ENCODE measurements at places on chromosomes 16 and 17. TPM values are rescaled to one million over a fixed set of nuclear protein-coding genes. Genes with fewer than 3 reads are reported as not detected.
A peak's percentile ranks its signal among the peaks of the same experiment; 100 is the strongest.

- H3K4me3 ChIP-seq: no peak overlapping the region
- peaks cover 24% of the 10 kb centered on the region for H3K4me1 ChIP-seq
- H3K27ac ChIP-seq: no peak overlapping the region
Measured at GRCh38 chr16:2053211-2053610, 5.4 kb downstream of the TSC2 start.

CCDC40 gene
- total RNA-seq: 2.8 TPM

KRTAP9-2 gene
- not detected for total RNA-seq

GRCh38 chr16:2786061-2786825 lies 1.1 kb downstream of the PRSS33 start:
- H3K4me1 ChIP-seq: peaks cover 12% of the 10 kb centered on the region
- DNase-seq: no peak
- no peak overlapping the region for H3K4me3 ChIP-seq
- H3K27ac ChIP-seq: no peak overlapping the region
- H3K27me3 ChIP-seq: peaks cover 53% of the 10 kb centered on the region

WNT3 gene
- total RNA-seq: not detected

DNA sequence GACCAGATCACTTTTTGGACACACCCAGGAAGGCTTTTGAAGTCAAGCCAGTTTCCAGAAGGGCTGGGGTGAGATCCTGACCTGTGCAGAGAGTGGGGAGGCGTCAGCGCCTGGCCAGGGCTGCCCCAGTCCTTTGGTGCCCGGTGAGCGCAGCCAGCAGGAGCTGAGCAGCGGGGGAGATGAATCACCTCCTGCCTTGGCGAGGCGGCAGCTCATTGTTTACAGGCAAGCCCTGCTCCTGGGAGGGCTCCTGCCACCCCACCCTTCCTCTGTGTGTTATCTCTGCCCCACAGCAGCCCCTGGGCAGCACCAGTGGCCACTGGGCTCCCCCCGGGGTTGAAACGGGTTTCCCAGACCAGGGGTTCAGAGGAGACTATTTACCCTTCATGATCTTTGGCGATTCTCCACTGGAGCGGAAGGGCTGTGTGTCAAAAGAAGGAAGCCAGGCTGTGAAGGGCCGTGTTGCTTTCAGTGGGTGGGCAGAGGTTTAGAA lies 14.1 kb upstream of the ITGB4 start:
- no peaks in the 10 kb centered on the region for H3K27me3 ChIP-seq
- H3K36me3 ChIP-seq: no peaks in the 10 kb centered on the region
- H3K27ac ChIP-seq: peak overlapping the region; percentile 12

DNA sequence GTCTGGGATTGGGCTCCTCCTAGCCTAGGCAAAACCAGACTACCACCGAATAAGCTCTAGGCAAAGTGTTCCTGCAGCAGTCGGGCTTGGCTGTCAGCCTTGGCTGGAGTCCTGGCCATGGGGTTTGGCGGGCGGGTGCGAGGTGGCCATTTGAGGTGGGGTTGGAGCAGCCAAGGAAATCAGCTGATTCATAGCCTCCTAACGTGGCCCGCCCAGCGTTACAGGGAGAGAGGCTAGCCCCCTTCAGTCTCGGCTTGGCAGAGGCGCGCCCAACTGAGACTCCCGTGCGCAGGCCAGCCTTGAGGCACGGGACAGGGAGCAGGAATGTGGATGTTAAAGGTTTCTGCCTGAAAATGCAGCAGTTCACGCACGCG lies 1.9 kb downstream of the PMP22 start:
- peak overlapping the region; percentile 67 for H3K4me3 ChIP-seq
- H3K4me1 ChIP-seq: peaks cover 57% of the 10 kb centered on the region
- no peaks in the 10 kb centered on the region for H3K36me3 ChIP-seq
- H3K27ac ChIP-seq: peak overlapping the region; percentile 92
- DNase-seq: peak; percentile 77
- H3K27me3 ChIP-seq: peaks cover 8% of the 10 kb centered on the region

DNA sequence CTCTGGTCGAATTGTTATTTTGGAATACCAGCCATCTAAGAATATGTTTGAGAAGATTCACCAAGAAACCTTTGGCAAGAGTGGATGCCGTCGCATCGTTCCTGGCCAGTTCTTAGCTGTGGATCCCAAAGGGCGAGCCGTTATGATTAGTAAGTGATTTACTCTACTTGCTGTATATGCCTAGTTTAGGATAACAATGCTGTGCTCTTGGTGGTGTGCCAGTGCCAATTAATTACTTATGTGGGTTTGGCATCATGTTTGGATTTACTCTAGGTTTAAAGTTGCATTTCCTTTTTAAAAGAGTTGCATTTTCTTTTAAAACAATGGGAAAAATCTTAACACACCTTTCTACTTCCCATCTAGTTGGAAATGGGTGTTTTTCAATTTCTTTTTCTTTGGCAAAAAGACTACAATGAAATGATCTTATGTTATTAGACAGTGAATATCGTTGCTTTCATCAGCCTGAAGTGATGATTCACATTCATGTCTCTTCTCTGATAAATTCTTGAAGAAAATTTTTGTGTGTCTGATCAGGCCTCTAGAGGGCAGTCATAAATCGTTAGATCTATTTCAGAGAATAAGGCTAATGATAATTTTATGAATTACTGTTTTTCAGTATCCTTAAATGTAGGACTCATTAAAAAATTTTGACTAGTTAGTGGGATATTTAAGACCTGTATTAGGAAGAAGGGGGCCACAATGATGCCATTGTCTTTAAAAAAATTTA lies 5.6 kb downstream of the SF3B3 start:
- peaks cover 56% of the 10 kb centered on the region for H3K36me3 ChIP-seq
- no peak overlapping the region for H3K4me3 ChIP-seq
- no peak for DNase-seq

- H3K36me3 ChIP-seq: no peaks in the 10 kb centered on the region
- no peak overlapping the region for H3K27ac ChIP-seq
- peaks cover 28% of the 10 kb centered on the region for H3K4me1 ChIP-seq
- H3K4me3 ChIP-seq: no peak overlapping the region
Measured at GRCh38 chr16:67535201-67535600, 6.6 kb downstream of the RIPOR1 start.

DNA sequence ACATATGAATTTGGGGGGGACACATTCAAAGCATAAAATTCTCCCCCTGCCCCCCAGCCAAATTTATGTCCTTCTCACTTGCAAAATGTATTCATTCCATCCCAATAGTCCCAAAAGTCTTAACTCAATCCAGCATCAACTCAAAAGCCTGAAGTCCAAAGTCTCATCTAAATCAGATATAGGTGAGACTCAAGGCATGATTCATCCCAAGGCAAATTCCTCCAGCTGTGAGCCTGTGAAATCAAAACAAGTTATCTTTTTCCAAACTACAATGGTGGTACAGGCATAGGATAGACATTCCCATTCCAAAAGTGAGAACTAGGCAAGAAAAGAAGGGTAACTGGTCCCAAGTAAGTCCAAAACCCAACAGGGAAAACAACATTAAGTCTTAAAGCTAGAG lies 5.9 kb upstream of the GOSR2 start:
- no peak overlapping the region for H3K27ac ChIP-seq
- H3K36me3 ChIP-seq: no peaks in the 10 kb centered on the region
- H3K4me1 ChIP-seq: no peaks in the 10 kb centered on the region
- no peak overlapping the region for H3K4me3 ChIP-seq
- no peak for DNase-seq

- DNase-seq: no peak
- H3K4me3 ChIP-seq: no peak overlapping the region
- no peaks in the 10 kb centered on the region for H3K27me3 ChIP-seq
- no peaks in the 10 kb centered on the region for H3K36me3 ChIP-seq
- no peaks in the 10 kb centered on the region for H3K4me1 ChIP-seq
Measured at GRCh38 chr17:70636517-70637133, 467.3 kb downstream of the KCNJ2 start.

DNA sequence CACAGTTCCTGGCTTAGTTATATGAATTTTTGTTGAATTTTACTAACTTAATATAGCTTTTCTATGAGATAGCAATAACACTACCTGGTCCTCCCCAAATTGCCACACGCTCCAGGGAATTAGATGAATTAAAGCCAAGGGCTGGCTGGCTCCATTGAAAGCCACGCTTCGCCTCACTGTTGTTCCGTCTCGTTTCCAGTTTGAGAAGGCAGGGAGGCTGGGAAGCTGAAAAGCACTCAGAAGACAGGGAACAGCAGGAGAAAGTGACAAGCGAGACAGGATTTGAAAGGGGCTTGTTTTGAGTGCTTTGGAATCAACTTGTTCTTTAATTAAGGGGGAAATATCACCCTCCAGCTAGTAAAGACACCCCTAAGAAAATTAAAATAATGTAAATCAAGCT lies 425.3 kb downstream of the CA10 start:
- H3K27ac ChIP-seq: no peak overlapping the region
- H3K4me3 ChIP-seq: no peak overlapping the region
- no peaks in the 10 kb centered on the region for H3K27me3 ChIP-seq
- H3K36me3 ChIP-seq: no peaks in the 10 kb centered on the region
- H3K4me1 ChIP-seq: no peaks in the 10 kb centered on the region

- no peak overlapping the region for H3K4me3 ChIP-seq
- no peaks in the 10 kb centered on the region for H3K27me3 ChIP-seq
- no peak for DNase-seq
- no peak overlapping the region for H3K27ac ChIP-seq
- no peaks in the 10 kb centered on the region for H3K4me1 ChIP-seq
- H3K36me3 ChIP-seq: no peaks in the 10 kb centered on the region
Measured at GRCh38 chr17:9079461-9080103, 58.3 kb downstream of the NTN1 start.

Data from transverse colon (tissue), 4 donors.